Renal pelvis (tissue), 12 donors: ENCODE measurements at places on chromosomes 3 and 15.

DNA sequence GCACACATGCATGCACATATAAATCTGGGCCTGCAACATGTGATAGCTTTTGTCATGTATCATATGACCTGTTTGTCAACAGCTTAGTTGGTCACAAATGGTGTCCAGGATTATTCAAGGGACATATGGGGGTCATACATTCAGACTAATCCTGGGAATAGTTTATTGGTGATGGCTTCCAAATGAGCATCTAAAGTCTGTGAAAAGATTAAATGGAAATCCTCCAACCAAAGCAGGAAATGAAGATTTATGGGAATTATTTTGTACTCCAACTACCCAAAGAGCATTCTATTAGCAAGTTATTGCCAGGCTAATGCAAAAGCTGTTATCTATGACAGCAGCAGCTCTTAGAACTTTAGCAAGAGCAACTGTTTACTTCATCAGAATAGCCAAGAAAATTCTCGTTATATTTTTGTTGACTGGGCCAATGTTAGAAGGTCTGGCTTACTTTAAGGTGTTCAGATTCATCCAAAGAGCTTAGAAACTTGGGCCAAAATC lies 7.1 kb downstream of the FSTL1 start:
- no peak for DNase-seq

GRCh38 chr3:59364496-59364895 lies 314.7 kb upstream of the CFAP20DC start:
- DNase-seq, result no peak

DNA sequence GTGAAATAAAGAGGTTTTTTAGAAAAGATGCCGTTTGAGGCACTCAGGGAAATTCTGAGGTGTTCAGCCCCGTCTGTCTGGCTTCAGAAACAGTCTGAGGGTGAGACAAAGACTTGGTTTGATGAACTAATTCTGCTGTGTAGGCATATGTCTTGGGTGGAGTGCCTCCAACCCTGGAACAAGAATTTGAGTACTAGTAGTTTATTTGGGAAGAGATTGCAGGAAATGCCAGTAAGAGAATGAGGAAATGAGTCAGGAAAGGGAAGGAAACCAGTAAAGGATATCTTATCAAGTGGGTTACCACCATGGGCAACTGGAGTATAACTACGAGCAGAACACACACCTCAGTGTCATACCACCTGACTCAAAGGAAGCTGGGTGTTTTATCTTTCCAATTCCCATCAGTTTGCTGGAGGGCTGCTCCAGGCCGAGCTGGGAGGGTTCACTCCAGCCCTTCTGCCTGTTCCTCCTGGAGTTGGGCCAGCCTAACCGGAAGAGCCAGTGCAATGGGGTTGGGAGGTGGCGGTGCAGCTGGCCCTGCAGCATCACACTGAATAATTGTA lies 75.3 kb downstream of the TGFBR2 start:
- no peak for DNase-seq

- no peak for DNase-seq
Observed at GRCh38 chr3:99645277-99646106, 7.1 kb downstream of the COL8A1 start.

DNA sequence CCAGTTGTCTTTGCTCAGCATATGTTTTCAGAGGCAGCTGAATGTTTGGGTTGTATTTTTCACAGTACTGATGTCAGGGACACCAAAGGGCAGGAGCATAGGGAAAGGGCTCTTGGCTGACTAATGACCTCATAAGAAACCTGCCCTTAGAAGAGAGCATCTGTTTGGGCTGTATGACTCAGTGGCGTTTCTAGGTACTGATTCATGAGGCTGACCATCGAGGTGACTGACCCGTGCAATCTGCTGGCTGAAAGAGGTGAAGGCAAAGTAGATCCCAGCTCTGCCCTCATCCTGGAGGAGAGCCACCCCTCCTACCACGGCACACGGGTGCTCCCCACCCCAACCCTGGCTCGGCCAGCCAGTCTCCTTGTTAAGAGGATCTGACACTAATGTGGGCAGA lies 8.3 kb downstream of the LMCD1 start:
- no peak for DNase-seq

- DNase-seq, result peak; percentile 90
Observed at GRCh38 chr3:142595951-142596725, at the start of gene PLS1. Gene PLS1, plus strand, starts transcription at chr3:142596393. Its CDS starts 67,845 bp downstream, at chr3:142664238.

GRCh38 chr3:194936659-194937058 lies 251.0 kb downstream of the FAM43A start:
- no peak for DNase-seq

GRCh38 chr3:151538456-151539393 lies 77.9 kb upstream of the IGSF10 start:
- no peak for DNase-seq

GRCh38 chr3:72141264-72141663 lies 356.3 kb upstream of the PROK2 start:
- DNase-seq, result no peak

DNA sequence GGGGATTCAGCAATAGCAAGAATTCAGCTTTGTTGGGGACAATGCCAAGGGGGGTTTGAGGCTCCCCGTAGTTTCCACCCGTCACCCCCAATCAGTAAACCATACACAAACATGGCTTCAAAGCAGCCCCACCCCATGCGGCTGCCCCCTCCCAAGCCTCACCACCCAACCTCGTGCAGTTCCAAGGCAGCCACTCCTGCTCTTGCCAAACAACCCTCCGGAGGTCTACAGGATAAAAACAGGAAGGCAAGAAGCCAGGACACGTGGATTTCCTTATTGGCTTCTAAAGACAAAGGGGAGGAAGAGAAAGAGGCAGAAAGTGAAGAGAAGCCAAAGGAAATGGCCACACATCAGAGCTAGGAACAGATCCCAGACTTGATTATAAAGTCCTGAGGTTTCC lies 121.1 kb downstream of the SHQ1 start:
- DNase-seq, result no peak
